ENCODE measurements at places on chromosomes 2 and 18.

GRCh38 chr2:226423498-226423960 is 376.1 kb downstream of the IRS1 start:
- DNase-seq: no peak

DNA sequence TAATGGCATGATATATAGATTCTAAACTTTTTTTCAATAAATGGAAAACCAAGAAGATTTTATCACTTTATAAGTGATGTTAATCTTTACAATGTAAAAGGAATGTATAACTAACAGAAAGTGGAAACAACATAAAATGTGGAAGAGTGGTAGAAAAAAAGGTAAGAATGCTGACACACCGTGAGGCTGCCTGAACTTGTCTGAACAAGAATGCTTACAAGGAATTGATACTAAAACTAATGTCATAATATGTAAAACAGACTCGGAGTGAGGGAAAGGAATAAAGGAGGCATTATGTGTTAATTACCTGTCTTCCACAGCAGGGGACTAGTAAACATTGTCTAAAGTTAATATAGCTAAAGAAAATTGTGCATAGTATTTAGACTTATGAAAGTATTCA is 958.8 kb upstream of the TMEFF2 start:
- DNase-seq: no peak

GRCh38 chr2:12663306-12664037 is 53.3 kb upstream of the TRIB2 start:
- DNase-seq: no peak

GRCh38 chr18:26504831-26505230 is 43.5 kb downstream of the KCTD1 start:
- no peak for DNase-seq

DNA sequence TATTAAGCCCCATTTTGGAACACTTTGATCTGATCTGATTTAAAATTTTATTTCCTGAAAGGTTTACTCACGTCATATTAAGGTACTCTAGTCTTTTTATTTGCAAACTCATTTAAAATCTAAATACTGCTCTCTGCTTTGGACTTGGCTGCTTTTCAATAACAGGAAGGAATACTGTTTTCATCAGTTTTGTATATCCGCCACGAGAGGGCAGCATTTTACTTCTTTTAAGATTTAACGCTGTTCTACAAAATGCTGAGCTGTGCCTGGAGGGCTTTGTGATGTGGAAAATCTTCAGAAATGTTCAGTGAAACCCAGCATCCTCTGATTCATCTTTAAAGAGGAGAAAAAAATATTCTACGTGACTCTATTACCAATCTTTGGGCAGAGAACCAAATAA is 37.5 kb upstream of the SLC38A11 start:
- DNase-seq: peak; percentile 85

DNA sequence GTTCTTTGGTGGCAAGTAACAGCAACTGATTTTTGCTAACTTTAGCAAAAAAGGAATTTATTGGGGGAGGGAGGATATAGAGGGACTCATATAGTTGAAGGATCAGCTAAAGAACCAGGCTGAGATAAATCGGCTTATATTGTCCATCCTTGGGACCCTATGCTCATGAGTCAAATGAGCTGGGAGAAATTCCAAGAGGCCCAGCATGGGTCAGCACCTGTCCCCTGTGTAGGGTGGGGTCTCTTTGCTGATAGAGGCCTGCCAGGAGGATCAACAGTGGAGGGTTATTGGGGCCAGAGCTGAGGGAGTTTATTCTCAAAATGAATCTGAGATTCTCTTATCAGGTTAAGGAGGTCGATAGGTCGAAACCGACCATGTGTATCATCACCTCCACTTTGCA is 97.2 kb downstream of the VAPA start:
- no peak for DNase-seq

GRCh38 chr2:47243596-47244323 is 88.7 kb upstream of the STPG4 start:
- no peak for DNase-seq

GRCh38 chr18:68733707-68734106 is 18.8 kb upstream of the TMX3 start:
- no peak for DNase-seq

DNA sequence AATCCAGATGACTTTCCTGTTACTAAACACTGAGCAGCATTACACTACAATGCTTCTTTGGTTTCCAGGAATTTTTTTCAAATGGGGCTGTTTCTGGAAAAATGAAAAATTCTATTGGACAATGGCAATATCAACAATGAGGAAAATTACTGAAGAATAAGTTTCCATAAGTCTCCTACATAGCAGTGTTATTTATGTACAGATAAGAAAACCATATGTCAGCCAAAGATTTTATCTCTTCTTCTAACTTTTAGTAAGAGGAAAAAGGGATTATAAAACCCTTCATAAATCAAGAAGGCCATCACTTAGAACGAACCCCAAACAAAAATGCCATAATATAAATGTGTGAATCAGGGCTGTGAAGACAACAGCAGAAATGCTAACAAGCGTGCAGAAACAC is 31.6 kb upstream of the NOSTRIN start:
- DNase-seq: no peak

GRCh38 chr2:33033606-33034081 is 86.9 kb downstream of the LTBP1 start:
- DNase-seq: peak; percentile 38

DNA sequence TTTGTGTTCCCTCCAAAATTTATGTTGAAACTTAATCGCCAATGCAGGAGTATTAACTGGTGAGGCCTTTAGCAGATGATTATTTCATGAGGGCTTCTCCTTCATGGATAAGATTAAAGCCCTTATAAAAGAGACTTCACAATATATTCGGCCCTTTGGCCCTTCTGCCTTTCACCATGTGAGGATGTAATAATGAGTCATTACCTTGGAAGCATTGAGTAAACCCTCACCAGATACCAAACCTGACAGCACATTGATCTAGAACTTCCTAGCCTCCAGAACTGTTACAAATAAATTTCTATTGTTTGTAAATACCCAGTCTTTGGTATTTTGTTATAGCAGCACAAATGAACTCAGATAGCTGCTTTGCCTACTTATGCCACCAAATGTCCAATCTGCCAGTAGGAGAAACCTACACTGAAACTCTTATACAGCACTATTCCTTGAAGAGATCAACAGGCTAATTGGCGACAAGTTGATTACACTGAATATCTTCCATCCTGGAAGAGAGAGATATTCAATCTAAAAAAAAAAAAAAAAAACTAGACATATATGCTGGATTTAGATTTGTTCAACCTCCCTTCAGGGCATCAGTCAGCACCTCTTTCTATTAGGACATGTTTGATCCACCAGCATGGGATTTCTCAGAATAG is 125.9 kb upstream of the COL5A2 start:
- no peak for DNase-seq

- DNase-seq: no peak
Observed at GRCh38 chr2:229798446-229799155, 84.2 kb upstream of the DNER start.

DNA sequence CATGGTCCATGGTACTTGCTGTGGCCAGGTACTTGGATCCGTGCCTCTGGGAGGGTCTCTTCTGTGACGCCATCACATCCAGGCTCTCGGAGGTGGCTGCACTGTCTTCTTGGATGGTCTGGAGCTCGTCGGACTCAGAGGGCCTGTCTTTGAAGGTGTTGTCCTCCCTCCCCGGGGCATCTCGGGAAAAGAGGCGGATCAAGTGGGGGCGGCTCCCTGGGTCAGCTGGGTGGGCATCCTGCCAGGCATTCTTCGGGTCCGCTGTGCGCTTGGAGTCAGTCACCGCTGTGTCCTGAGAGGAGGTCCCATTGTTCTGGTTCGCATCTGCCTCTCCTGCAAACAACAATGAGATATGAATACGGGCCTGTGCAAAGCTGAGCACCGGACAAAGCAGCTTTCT is 115.6 kb downstream of the MBP start:
- peak; percentile 77 for DNase-seq

DNA sequence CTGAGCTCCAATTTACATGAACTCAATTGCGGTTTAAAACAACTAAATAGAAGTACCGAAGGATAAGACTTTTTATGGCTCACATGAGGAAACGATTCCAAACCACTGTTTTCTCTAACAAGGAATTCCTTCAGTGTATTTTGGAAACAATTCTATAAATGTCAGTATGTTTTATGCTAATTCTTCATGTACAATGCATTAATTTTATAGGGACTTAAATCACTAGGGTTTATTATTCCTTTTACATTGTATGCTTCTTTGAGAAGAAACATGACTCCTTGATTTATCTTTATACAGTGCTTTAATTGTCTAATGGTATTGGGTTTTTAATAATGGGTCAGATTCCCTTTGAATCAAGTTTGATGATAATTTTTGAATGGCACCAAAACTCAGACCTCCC is 566.8 kb downstream of the EPHA4 start:
- peak; percentile 52 for DNase-seq

DNA sequence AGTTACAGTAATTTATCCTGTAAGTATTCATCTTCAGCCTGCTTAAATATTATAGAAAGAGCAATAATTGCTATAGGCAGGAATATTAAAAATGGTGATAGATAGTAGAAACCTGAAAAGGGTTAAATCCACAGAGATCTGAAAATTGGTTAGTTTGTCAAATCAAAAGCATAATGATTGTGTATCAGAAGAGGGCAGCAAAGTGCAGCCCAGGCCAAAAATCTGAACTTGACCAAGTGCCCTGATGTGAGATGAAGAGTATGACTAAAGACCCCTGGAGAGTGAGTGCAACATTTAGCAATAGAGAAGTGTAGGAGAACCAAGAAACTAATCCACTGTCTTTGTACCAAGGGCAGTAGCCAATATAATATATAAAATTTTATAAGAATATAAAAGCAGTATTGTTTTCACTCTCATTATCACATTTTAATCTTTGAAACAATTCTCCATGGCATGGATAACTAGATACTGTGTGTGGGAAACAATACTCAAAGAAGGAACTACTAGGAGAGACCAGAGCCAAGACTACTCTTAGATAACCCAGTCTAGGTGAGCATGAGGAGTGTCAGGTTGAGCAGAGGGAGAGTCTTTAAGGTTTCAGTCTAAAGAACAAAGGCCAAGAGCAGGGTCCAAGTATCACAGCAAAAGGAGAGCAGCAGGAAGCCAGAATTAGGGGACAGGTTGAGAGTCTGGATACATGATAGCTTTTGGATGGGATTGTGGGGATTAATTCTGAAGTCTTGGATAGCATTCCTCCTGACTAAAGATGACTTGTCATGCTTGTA is 148.7 kb downstream of the CALCRL start:
- no peak for DNase-seq

DNA sequence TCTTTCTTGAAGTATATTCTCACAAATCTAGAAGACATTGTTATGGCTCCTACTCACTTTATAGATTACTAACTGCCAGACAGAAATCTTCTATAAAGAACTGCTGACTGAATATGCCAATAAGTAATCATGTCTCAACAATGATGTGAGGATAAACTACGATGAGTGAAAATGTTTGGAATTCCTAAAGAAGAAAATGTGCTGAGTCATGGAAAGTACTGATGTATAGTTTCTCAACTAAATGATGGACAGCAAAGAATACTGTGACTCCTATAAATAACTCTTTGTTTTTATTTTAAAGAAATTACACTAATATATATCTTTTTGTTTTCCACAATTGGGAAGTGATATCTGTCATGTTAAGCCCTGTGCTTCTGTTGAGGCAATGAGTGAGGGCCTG is 232.9 kb downstream of the LNPK start:
- DNase-seq: no peak

DNA sequence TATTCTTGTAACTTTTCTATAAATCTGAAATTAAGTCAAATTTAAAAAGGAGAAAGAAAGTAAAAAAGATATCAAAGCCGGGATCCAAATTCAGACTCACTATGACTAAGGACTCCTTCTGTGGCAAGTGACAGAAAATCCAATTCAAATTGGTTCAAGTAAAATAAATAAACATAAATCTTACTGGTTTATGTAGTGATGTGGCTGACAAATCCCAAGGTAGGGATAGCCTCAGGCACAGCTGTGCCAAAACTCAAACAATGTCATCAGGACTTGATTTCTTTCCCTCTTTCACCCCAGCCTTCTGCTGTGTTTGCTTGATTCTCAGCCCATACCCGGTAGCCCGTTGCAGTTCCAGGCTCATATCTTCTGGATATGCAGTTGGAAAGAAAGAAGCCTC is 284.6 kb downstream of the SP3 start:
- no peak for DNase-seq

DNA sequence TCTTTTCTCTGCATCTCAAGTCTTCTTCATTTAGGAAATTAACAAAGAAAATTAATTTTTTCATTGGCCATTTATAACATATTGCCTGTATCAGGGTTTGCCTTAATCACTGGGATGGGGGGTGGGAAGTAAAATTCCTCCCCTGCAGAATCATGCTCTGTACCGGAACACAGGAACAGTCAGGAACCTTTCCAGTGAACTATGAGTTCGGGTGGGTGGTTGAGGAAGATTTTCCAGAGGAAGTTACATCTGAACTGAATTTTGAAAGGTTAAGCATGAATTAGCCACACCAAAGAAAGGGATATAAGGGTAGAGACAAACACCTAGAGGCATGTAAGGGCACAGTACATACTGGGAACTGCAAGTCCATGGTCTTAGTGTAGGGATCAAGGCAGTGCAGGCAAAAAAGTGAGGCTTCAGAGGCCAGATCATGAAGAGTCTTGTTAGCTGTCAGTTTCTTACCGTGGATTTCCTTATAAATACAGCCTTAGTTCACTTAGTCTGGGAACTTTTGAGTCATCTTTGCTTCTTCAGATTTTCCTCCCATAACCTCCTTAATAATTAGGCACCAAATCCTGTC is 55.6 kb downstream of the FAM117B start:
- no peak for DNase-seq

GRCh38 chr2:160784034-160784433 is 290.4 kb upstream of the RBMS1 start:
- DNase-seq: no peak

DNA sequence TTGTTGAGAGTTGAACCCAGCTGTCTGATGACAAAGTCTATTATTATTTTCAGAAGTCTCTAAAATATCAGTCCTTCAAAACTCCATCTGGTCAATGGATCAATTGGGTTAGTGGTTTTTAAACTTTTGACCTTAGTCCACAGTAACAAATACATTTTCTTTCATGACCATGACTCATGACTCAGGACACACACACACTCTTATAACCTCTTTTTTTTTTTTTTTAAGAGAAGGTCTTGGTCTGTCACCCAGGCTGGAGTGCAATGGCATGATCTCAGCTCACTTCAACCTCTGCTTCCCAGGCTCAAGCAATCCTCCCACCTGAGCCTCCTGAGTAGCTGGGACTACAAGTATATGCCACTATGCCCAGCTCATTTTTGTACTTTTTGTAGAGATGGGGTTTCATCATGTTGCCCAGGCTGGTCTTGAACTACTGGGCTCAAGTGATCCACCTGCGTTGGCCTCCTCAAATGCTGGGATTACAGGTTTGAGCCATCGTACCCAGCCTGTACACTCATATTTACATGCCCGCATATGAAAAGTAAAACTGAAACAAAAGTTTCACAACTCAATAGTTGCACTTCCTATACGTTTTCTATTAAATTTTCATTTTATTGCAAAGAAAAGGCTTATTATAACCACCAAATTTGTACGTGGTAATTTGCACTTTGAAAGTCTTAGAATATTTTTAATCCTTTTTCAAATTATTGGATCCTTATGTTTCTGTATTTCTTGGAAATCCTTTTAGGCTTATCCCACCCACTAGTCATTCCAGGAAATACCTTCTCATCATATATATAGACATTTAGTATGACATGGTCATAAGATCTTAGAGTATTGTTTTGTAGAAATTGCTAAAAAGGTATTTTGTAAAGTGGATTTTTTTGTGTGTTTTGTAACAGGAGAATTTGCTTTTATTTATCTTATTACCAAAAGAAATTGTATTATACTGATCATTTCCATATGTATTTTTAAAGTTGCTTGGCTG is 199.0 kb downstream of the LPIN1 start:
- DNase-seq: no peak

- DNase-seq: no peak
Observed at GRCh38 chr2:121084130-121084680, 200.8 kb downstream of the TFCP2L1 start.
